Neuronal stem cell (in vitro differentiated cells): ENCODE measurements at places on chromosomes 4 and X.
A peak's percentile ranks its signal among the peaks of the same experiment; 100 is the strongest.

DNA sequence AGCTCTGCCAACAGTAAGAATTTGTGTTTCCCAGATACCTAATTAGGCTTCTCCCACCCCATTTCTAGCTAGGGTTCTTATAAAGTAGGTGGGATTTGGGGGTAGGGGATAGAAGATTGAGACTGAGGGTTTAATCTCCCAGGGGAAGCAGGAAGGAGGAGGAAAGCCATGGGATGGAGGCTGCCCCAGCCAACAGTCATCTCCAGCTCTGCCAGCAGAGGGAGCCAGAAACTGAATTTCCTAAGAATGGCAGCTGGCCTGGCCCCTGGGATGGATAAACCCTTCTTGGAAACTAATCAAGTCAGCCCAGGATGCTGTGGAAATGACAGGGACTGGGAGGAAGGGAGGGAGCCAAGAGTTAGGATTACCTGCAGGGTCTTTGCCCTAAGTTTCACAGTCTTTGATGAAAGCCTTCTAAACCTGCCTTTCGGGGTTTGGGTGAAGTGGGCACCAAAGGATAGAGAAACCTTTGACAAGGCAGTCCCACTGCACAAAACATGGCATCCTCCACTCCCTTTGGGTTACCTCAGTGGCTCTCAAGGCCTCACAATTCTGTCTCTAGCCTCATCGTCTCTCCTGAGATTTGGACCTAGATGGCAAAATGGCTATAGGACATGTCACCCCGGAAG is 6.7 kb upstream of the ERCC6L start:
- no peak for DNase-seq

GRCh38 chr4:16302648-16303047 is 76.4 kb upstream of the TAPT1 start:
- no peak for DNase-seq

GRCh38 chrX:19566359-19567222 is 51.3 kb upstream of the MAP3K15 start:
- no peak for DNase-seq

GRCh38 chr4:81594490-81595159 is 122.9 kb upstream of the RASGEF1B start:
- no peak for DNase-seq

DNA sequence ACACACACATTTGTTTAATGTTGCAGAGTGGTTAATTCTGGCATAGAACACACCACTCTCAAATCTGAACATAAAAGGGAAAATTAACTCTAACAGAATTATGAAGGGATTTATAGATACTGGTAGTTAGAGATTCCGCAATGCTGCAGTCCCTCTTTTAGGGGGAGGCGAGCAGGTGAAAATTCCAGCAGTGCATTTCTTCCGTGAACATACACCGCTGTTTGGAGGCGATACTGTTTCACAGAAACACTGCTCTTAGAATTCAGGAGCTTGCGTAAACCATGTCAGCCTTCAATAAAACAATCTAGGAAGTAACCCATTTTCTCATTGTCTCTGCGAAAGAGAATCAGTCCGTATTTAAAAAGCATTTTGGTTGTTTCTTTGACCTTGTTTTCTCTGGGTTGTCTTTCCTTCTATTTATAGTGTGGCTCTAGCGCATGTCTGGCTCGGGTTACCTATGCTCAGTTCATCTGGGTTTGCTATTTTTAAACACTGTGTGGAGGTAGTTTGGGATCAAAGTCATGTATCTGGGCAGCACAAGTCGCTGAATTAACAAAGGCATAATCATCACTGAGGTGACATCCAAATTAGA is 90.4 kb downstream of the GPAT3 start:
- no peak for DNase-seq

- no peak for DNase-seq
Measured at GRCh38 chr4:79676705-79677104, 268.7 kb upstream of the GK2 start.

DNA sequence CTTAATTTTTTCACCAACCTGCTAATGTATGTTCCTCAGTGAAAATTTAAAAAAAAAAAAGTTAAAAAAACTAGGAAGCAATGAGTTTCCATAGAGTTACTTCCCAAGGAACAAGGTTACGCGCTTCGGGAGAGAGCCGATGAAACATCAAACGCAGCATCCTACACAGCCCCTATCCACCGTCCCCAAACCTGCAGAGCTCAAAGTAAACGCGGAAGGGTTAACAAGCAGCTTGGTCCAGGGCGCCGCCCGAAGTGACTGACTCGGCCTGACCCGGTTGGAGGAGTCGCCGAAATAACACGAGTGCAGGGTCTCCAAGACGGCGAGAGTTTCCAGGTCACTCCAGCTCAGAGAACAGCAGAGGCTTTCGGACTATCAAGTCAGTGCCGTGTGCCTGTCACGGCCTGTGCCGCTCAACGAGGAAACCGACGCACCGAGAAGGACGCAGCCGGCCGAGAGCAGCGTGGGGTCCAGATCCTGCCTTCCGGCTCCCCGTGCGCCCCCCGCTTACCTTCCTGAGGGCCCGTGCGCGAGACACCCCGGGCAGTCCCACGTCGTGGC is 512 bp downstream of the NOP14 start:
- peak; percentile 71 for DNase-seq

- DNase-seq: no peak
Measured at GRCh38 chr4:107497054-107497453, 223.0 kb downstream of the PAPSS1 start.

DNA sequence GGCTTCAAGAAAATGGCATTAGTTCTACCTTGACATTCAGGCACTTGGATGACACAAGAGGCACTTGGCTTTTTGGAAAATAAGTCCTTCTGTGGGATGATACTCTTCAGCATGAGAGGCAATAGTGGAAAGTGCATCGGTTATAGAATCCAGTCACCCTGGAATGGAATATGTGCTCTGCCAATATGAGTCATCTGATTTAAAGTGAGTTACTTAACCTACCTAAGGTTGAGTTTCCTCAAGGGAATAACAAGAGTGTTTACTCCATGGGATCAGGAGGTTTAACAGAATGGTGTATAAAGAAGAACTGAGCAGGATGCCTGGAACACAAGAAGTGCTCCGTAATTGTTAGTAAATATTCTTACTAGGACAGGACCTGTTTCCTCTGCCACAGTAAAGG is 10.7 kb downstream of the SLC39A8 start:
- no peak for DNase-seq

DNA sequence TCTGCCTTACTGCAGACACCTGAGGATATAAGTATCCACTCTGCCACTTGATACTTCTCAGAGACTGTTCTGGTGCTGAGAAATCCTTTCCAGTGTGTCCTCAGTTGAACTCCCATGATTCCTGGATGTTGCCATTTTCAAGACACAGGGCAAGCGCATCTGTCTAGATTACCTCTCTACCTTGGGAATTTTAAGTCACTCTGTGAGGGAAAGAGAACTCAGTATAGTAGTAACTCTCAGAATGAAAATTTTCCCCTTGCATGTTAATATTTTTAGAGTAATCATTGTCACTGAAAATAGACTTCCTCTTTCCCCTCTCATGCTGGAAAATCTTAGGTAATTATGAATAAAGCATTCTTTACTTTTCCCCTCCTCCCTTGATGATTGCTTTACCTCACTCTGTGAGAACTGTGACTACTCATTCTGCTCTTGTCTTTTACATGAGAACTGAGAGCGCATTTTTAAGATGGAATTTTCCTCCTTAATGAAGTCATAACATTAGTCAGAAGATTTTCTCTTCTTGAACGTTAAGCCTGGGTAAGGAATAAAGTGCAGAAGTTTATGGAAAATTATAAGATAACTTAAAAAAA is 45.0 kb downstream of the TET2 start:
- DNase-seq: no peak
